Hepatic stellate cell (primary cell): ENCODE measurements at places on chromosomes 6 and 20.
A peak's percentile ranks its signal among the peaks of the same experiment; 100 is the strongest.

- DNase-seq: no peak
Measured at GRCh38 chr6:159487636-159488035, 205.4 kb downstream of the SOD2 start.

GRCh38 chr6:127515234-127515793 is 3.8 kb downstream of the MTCL3 start:
- peak; percentile 55 for DNase-seq

DNA sequence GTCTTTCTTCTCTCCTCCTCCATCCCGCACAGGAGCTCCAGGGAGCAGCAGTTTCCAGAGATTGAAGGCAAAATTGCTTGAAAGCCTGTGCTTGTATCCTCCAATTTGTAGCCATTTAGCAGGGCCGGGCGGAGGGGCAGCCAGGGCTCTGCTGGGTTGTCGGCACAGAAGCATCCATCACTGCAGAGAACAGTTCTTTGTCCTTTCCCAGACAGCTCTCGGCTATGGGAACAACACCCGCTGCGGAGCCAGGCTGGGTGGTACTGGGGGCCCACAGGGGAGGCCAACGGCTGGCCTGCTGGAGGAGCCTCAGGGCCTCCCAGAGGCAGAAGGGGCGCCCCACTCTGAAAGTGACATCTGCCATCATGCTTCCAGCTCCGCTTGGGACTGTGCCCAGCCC is 7.8 kb downstream of the HRH3 start:
- no peak for DNase-seq

DNA sequence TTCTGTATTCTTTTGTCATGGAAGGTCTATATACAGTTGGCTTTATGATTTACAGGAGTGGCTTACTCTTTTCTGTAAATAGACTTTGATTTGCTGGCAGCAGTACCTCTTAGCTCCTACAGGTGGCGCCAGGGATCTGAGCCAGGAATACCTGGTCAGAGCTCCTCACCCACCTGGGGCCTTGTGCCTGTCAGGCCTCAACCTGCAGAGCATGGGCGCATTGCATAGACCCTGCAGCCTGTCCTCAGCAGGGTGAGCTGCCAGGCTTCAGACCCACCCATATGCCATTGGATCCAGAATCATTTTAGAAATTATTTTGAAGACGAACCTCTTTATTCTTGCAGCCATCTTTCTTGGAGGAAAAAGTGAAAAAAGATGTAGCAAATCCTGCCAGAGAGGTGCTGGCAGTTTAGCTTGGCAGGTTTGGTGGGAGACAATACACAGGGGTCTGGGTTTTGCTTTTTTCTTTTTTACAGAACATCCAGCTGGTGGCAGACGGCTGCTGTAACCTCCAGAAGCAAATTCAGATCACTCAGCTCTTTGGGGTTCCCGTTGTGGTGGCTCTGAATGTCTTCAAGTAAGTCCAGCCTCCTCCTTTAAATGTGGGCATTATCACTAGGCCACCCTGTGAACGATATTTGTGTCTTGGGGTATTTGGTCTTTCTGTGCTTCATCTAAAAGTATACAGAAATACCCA is 149.1 kb downstream of the MTHFD1L start:
- peak; percentile 24 for DNase-seq

GRCh38 chr6:109701774-109702173 is 10.7 kb downstream of the FIG4 start:
- DNase-seq: no peak

GRCh38 chr6:28240471-28240870 is 11.6 kb downstream of the ZKSCAN4 start:
- no peak for DNase-seq

- no peak for DNase-seq
Measured at GRCh38 chr20:49283703-49284625, 6.1 kb upstream of the ZNFX1 start.

DNA sequence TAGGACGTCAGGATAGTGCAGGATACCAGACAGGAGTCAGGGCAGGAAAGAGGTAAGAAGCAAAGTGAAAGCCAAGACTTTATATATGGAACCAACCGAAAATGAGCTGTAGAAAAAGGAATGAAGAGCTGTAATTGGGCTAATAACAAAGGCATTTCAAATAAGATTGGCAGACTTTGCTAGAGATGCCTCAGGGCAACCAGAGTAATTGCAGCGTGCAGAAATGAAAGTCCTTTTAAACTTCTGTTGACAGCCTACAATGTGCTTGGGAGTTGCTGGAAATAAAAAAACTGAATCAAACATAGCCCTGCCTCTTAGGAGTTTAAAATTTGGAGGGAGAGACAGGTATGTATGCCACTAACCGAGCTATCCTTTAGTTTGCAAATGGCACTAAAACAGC is 56.4 kb upstream of the NKX2-4 start:
- DNase-seq: no peak

- DNase-seq: no peak
Measured at GRCh38 chr6:41901882-41902519, 6.8 kb upstream of the USP49 start.

DNA sequence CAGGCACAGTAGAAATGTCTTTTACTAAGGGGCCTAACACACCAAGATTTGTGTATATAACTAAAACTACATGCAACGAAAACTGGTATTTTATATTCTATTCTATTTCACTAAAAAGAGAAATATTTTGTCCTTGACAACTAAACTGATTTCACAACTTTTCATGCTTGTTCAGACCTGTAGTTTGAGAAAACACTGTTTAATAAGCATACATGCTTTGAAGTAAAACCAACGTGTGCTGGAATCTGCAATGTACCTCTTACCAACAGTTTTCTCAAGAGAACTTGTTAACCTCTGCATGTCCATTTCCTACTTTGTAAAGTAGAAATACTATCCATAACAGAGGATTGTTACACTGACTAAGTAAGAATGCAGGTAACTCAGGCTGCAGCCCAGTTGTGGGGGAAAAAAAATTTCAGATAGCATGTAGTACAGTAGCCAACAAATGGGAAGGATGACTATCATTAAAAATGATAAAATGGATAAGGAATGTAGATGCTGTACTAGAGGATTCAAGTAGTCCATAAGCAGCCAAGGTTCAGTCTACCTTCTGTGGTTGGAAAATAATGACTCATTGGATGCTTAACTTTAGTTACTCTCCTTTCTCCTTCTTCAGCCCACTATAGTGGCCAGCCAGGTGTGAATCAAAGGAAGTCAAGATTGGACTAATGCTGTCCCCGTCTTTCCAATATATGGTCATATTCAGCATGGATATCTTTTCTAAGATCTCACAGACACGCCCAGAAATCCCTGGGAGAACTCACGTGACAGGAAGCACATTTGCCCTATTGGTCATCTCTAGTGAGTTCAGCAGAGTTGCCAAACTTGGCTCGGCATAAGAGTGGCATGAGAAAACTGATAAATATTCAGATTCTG is 65.2 kb downstream of the HFE start:
- DNase-seq: no peak

DNA sequence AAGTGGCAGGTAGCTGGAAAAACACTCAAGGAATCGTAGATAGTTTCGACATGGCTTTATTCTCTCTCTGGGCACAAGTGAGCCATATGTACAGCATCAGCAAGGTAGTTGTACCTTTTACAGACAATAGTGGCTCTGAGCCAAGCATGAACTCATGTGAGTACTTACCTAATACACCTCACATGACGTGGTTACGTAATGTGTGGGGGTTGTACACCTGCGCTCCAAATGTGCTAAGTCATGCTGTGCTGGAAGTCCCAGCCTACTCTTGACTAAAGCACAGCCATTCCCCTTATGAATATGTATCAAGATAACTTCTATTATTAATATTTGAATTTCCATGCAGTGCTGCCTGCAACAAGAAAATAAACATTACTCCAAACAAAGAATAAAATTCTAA is 78.8 kb upstream of the HMGN3 start:
- no peak for DNase-seq

GRCh38 chr20:4979841-4980410 is 21.4 kb downstream of the SLC23A2 start:
- no peak for DNase-seq

GRCh38 chr6:12064131-12064530 is 52.0 kb downstream of the HIVEP1 start:
- no peak for DNase-seq

DNA sequence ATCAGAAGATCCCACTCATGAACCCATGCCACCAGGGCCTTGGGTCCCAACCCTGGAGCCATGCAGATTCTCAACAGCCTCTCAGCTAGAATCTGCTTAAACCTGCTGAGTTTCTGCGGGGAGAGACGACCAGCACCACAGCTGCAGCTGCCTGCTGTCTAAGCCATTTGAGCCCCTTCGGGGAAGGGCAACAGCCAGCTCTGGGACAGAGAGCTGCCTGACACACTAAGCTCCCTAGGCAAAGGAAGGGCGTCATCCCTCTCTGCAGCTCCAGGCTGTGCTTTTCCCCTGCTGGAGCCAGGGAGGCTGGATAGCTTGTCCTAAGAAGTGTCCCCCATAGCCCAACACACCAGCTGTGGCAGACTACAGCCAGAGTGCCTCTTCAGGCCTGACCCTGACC is 182.5 kb downstream of the OTOR start:
- DNase-seq: no peak

DNA sequence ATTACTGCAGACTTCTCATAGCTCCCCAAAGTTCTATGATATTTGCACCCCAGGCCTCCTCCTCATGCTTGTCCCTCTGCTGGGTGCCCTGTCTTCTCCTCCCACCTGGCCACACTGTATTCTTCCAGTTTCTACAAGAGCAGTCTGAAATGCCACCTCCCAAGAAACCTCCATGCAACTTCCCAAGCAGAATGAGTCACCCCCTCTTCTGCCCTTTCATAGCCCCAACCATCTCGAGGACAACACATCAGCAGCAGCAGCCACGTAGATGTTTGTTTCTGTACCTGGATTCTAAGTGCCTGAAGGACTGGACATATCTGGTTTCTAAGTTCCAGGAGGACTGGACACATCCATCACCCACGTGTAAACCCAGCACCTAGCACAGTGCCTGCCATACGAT is 6.6 kb upstream of the ULBP2 start:
- no peak for DNase-seq

GRCh38 chr6:16748025-16748319 is 13.3 kb downstream of the ATXN1 start:
- DNase-seq: no peak

GRCh38 chr20:49515586-49515985 is 33.1 kb upstream of the KCNB1 start:
- no peak for DNase-seq

- DNase-seq: peak; percentile 53
Measured at GRCh38 chr20:62063981-62064769, 1.5 kb downstream of the TAF4 start.

DNA sequence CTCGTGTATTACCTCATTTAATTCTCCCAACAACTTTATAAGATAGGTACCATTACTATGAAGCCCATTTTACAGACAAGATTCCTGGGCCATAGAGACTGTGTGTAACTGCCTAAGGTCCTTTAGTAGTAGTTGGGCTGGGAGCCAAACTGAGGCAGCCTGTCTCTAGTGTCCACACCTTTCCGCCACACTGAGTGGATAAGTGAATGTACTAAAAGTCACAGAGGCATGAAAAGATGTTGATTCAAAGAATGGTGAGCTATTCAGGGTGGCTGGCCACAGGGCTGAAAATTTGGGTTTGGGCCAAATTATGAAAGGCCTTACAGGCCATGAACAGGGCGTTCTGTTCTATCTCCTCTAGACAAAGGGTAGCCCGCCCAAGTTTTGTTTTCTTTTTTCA is 11.0 kb downstream of the CD24 start:
- no peak for DNase-seq

GRCh38 chr6:139872665-139873064 is 498.2 kb upstream of the CITED2 start:
- no peak for DNase-seq

DNA sequence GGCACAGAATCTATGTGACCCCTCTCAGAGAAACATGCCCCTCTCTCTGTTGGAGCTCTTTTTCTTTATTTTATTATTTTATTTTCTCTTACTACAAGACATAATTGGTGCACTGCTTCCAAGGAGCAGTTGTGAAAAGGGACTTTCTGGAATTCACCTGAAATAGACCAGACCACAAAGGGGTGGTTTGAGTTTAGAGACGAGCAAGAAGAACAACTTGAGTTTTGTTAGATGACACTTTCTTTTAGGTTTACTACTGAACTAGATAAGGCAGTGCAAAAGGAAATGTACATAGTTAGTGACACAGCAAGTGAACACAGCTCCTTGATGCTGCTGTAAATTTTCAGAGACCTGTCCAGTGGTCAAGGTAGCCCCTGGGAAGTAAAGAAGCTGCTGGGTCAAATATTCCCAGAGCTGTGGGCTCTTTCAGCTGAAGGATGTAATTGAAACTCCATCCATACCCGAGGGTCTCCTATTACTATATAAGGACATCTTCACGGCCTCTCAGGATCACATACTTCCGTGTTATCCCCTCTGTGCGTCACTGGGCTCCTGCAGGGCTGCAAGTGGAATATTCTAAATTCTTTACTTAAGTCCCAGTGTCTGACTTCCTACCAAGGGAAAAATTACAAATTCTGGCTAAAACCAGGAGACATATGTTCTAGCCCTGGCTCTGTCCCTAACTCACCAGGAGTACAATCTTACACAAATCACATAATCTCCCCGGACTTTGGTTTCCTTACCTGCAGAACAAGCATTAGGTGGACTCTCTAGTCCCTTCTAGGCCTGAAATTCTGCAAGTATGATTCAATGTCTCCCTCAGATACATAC is 69.1 kb upstream of the ADTRP start:
- no peak for DNase-seq

DNA sequence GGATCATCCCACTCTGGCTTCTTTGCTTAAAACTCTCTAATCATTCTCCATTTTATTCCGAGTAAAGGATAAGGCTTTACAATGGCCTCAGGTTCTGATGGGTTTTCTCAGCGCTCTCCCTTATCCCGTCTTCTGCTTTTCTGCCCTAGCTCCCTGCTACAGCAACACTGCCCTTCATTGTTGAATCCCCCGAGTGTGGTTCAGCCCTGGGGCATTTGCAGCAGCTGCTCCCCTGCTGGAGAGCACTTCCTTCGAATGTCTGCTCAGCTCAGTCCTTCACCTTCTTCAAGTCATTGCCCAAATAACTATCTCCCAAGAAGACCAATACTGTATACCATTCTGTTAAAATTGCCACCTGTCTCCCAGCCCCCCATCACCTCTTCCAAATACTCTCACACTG is 111.8 kb downstream of the TBXT start:
- DNase-seq: no peak

DNA sequence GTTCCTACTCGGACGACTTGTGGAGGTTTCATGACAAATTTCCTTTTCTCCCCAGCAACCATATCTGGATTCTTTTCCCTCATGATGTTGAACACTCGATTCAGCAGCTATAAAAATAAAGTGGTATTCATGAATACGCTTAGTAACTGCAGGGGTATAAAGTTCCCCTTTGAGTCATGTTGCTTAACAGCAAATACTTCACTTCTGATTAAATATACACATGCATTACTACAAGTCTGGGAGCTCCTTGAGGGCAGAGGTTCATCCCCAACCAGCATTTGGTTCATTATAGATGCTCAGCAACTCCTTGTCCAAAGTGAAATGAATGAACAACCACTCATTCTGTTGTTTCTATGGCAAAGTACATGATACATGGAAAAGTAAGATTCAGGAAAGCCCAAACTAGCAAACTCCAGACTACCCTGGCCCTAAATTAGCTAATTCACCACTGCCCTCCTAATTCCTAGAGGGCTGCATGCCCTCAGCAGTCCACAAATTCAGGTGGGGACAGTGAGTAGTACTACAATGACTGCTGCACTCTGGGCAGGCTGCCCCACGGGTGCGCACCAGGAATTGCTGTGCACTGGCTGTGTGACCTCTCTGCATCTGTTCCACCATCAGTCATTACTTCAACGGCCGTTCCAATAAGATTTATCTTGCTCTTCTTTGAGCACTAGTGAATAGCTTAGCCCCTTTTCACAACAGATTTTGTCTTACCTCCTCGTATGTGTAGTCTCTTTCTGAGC is 15.2 kb downstream of the EIF2S2 start:
- DNase-seq: no peak

GRCh38 chr20:38134427-38135270 is 30.4 kb downstream of the TGM2 start:
- DNase-seq: peak; percentile 79
